KG1 (cell line): ENCODE measurements at places on chromosomes 3 and 15.

GRCh38 chr3:21484828-21485144 lies 266.2 kb downstream of the ZNF385D start:
- DNase-seq = no peak

GRCh38 chr15:74332011-74332410 lies 35.4 kb downstream of the CYP11A1 start:
- DNase-seq = no peak

GRCh38 chr3:18252578-18252977 lies 172.6 kb downstream of the SATB1 start:
- no peak for DNase-seq

DNA sequence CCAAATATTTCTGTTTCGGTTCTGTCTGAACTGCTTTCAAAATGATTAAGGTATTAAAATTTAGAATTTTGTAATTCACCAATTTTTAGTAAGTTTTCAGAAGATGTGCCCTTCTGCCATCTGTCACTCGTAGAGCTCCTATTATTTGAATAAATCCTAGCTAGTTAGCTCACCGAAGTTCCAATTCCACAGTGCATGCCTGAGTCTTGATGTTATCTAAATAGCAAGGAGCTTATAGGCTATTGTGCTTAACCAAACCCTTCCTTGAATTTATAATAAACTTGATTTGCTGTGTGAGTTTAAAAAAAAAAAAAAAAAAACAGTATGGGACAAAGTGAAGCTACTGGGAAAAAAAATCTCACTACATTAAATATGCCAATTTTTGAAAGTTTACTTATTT lies 18.7 kb downstream of the ATP13A3 start:
- no peak for DNase-seq

DNA sequence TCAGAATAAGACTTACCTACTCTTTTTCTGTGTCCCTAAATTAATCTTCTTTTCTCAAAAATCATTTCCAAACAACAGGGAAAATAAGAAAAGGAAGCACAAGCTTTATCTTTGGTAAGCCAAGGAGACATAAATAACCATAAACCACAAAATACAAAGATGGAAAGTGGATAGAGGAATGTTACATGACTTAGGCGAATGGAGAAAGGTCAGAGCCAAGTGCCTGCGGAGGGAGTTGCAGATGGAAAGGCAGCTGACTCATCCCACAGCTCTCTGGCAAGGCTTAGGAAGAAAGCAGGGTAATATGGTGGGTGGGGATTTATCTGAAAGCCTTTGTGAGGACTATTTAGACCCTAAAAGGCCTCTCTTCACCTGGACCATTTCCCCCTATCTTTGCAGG lies 72.8 kb downstream of the GALK2 start:
- no peak for DNase-seq

DNA sequence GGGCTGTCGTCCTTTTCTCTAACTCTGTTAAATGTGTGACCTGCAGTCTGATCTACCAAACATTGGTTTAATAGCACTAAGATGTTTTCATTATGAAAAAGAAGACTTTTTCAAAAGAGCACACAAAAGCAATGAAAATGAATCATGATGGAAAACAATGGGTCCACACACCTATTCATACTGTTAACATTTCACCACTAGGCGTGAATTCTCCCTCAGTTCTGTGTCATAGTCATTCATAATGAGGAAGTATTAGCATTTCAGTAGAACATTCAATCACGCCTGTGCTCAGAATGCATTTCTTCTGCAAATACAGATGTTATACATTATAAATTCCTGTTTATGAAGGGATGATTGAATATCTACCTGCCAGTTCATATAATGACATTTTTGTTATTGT lies 35.9 kb downstream of the EIF4E3 start:
- no peak for DNase-seq
